ENCODE measurements at places on chromosomes 16 and 17. TPM values are rescaled to one million over a fixed set of nuclear protein-coding genes. Genes with fewer than 3 reads are reported as not detected.

SEPTIN12 gene
- not detected for total RNA-seq

TM4SF5 gene
- total RNA-seq, result 2.0 TPM

PHOSPHO1 gene
- 13.5 TPM for total RNA-seq

TMEM98 gene
- 88.2 TPM for total RNA-seq

DNA sequence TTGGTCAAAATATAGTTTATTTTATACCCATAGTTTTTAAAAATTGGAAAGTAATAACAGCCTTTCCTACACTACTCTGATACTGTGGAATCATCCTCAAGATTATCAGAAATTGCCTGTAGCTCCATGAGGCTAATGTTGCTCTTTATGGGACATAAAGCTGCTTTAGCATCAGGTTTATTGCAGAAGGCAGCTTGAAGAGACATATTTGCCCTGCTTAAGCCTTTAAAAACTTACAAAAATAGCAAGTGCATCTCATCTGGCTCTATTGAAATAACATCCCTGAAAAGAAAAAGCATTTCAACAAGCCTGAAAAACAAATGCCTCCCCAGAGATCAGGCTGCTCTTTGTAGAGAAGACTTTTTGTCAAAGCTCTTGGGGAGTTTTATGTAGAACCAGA, 142.9 kb upstream of the MON1B start:
- H3K36me3 ChIP-seq, result no peaks in the 10 kb centered on the region
- no peak overlapping the region for H3K4me3 ChIP-seq
- DNase-seq, result no peak

GRCh38 chr16:85461022-85461813, 151.9 kb upstream of the GSE1 start:
- peak; percentile 36 for DNase-seq
- no peaks in the 10 kb centered on the region for H3K36me3 ChIP-seq
- H3K4me3 ChIP-seq, result no peak overlapping the region

GRCh38 chr17:77657839-77658238, 300.7 kb upstream of the TNRC6C start:
- no peaks in the 10 kb centered on the region for H3K27me3 ChIP-seq
- H3K27ac ChIP-seq, result no peak overlapping the region
- no peaks in the 10 kb centered on the region for H3K36me3 ChIP-seq
- no peaks in the 10 kb centered on the region for H3K4me1 ChIP-seq
- no peak for DNase-seq

DNA sequence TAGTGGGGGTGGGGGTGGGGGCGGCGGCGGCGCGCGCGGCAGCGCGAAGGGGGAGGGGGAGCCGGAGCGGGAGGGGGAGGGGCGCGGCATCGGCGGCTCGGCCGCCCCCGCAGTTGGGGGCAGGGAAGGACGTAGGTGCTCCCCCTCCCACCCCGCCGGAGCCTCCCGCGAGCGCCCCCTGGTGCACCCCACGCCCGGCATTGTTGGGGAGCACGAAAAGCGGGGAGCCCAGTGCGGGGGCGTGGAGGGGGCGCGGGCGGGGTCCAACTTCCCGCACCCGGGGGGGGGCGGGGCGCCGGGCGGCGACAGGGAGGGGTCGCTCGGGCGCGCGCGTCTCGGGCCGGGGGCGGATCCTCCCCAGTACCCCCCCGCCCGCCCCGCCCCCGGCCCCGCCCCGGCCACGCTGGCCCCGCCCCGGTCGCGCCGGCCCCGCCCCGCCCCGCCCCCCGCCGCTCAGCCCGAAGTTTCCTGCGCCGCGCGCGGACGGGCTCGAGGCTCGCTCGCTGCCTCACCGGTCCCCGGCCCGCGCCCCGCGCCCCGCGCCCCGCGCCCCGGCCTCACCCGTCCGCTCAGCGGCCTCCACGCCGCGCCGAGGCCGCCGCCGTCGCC, at the start of gene CACNA1H:
Gene CACNA1H (plus strand): TSS at position 456 of the 609 bp plus-strand sequence. CDS start 632 bp downstream, outside the sequence.
- H3K4me1 ChIP-seq, result peaks cover 12% of the 10 kb centered on the region
- peaks cover 18% of the 10 kb centered on the region for H3K27me3 ChIP-seq
- DNase-seq, result no peak

DNA sequence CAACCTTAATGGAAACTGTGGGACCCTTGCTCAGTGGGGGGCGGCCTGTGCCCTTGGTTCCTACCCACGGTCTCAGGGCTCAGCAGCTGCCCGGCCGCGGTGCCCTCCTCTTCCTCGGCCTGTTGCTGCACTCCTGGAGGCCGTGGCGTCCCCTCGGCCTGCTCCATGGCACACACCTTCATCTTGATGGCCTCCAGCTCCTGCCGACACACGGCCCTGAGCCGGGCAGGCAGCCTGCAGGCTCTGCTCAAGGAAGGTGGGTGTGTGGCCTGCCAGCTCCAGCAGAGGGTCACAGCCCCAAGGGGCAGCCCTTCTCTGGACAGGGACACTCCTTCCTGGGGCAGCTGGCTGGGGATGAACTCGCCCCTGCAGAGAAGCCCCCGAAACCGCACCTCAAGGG, 718 bp downstream of the PABPN1L start:
- no peak for DNase-seq
- peaks cover under 1% of the 10 kb centered on the region for H3K4me1 ChIP-seq
- H3K27ac ChIP-seq, result no peak overlapping the region
- H3K36me3 ChIP-seq, result no peaks in the 10 kb centered on the region

GRCh38 chr16:56298116-56298515, 106.8 kb downstream of the GNAO1 start:
- no peaks in the 10 kb centered on the region for H3K27me3 ChIP-seq
- no peaks in the 10 kb centered on the region for H3K4me1 ChIP-seq
- H3K27ac ChIP-seq, result no peak overlapping the region
- no peaks in the 10 kb centered on the region for H3K36me3 ChIP-seq
- H3K4me3 ChIP-seq, result no peak overlapping the region

- DNase-seq, result no peak
- H3K27ac ChIP-seq, result peak overlapping the region; percentile 12
- no peaks in the 10 kb centered on the region for H3K27me3 ChIP-seq
Measured at GRCh38 chr17:38711792-38712571, 6.9 kb downstream of the MLLT6 start.

DNA sequence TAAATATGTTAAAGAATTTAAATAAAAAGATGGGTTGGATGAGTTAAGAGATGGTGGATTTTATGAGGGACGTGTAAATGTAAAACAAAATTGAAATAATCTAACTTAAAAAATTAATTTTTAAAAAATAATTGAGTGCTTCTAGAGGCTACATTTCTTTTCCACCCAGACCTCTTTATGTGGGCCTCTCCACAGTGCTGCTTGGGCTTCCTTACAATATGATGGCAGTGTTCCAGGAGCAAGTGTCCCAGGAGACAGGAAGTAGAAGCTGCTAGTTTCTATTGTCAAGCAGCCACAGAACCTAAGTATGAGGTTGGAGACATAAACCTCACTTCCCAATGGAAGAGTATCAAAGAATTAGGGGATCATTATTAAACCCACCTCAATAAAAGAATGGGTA, 205.7 kb upstream of the CPHXL start:
- no peaks in the 10 kb centered on the region for H3K4me1 ChIP-seq
- H3K36me3 ChIP-seq, result no peaks in the 10 kb centered on the region
- no peak for DNase-seq
- no peak overlapping the region for H3K27ac ChIP-seq
- no peaks in the 10 kb centered on the region for H3K27me3 ChIP-seq
- H3K4me3 ChIP-seq, result no peak overlapping the region

DNA sequence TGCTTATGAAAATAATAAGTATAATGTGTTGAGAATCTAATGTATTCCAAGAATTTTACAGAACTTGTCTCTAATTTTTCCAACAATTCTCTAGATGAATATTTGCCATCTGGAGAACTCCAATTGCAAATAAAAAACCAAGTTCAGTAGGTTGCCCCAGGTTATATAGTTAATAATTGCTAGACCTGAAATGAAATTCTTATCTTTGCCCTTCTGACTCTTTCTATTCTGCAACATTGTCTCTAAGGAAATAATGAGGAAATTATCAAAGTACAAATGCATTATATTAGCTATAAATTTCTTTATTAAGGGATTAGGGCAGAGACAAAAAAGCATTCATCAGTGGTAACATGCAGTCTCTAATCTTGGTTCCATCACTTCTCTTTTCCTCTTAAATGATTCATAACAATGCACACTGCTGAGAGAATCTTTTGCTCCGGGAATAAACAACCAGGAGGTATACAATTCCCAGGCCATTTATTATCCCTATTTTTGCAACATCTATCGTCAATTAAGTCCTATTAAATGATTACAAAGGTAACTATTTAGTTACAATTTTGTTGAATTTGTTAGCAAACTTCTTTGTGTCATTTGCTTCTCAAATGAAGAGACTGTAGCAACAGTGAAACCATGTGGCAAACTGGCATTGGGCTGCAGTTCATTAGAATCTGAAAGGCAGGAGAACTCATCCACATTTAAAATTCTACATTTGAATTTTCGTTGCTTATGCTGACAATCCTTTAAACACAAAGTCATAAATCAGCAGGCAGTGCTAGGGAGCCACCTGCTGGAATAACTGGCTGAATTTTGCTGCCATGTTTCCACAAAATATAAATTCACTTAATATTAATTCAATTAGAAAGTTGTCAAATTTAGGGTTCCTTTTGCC, 349.6 kb downstream of the KIF2B start:
- H3K27ac ChIP-seq, result no peak overlapping the region
- peaks cover 10% of the 10 kb centered on the region for H3K4me1 ChIP-seq
- no peaks in the 10 kb centered on the region for H3K27me3 ChIP-seq
- peak; percentile 20 for DNase-seq
- H3K4me3 ChIP-seq, result no peak overlapping the region

Measured in body of pancreas (tissue), 4 donors.